ENCODE measurements at places on chromosomes 1 and 21. TPM values are rescaled to one million over a fixed set of nuclear protein-coding genes. Genes with fewer than 3 reads are reported as not detected.

Gene OR2T29
- not detected for total RNA-seq

Gene C1orf87
- total RNA-seq: not detected

Gene PRUNE1
- 14.4 TPM for total RNA-seq

GRCh38 chr21:45407629-45408247 lies 2.8 kb downstream of the COL18A1 start:
- DNase-seq: no peak
